ENCODE measurements at places on chromosomes 13 and 19.

DNA sequence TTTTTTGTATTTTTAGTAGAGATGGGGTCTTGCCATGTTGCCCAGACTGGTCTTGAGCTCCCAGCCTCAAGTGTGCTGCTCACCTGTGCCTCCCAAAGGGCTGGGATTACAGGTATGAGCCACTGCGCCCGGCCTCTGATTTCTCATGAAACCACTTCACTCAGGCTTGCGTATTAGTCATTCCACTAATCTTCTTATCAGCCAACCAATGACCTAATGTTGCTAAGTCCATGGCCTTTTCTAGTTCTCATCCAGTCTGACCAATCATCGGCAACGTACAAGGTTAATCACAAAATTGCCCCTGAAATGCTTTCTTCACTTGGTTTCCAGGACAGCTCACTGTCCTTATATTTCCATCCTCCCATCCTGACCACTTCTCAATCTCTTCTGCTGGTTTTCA lies 605.3 kb upstream of the SLC10A2 start:
- no peak for DNase-seq

DNA sequence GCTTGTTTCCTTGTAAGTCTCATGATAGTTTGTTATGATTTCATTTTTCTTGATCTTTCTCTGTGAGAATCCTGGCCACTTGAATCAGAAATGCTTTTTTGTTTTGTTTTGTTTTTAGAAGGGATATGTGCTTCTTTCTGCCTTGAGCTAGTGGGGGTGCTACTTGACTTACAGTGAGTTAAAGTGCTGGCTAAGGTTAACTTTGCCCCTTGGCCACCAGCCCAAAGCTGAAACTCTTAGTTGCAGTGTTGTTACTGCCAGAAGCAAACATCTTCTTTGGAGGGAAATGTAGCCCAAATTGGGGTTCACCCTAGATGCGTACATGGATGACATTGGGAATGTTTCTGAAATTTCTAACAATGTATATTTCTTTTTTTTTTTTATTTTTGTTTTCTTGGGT lies 57.4 kb downstream of the TDRD3 start:
- DNase-seq = no peak

GRCh38 chr13:69948016-69948415 lies 159.6 kb upstream of the ATXN8OS start:
- DNase-seq = no peak

- peak; percentile 51 for DNase-seq
These were observed 19.1 kb downstream of the KLF12 start for GRCh38 chr13:74115133-74115532.

DNA sequence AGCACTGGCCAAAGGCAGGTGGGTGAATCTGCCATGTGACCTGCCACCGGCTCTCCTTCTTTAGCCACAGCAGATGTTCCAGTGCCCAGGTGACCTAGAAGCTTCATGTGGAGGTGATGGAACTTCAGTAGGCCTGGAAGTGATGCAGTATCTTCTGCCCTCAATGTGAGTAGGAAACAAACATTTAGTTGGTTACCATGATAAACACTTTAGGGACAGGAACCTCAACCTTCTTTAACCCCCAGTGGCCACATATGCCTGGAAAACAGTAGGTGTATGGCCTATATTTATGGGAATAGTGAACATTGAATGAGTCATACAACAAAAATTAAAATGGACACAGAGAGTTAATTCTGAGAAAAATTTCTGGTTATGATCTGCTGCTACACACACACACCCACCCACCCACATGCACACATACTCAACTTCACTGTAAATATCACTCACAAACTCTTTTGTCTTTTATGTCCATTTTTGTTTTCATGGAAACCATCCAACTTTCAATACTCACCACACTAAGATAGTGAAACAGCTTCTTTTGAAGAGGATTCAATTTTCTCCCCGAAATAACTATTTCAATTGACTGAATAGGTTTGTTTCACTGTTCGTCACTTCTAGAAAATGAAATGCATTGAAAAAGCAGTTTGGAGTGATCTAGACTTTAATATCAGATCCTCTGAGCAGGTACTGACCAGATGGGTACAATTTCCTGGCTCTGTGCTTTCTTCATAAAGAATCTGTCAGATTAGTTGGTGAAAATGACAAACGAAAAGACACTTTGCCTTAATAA lies 97.3 kb downstream of the STARD13 start:
- no peak for DNase-seq

GRCh38 chr13:48909056-48909389 lies 66.7 kb upstream of the FNDC3A start:
- no peak for DNase-seq

- no peak for DNase-seq
These were observed 474.2 kb upstream of the SLC10A2 start for GRCh38 chr13:103540382-103540765.

All from fibroblast of skin of left quadriceps (primary cell).